ENCODE measurements at places on chromosomes 7 and 10. TPM values are rescaled to one million over a fixed set of nuclear protein-coding genes. Genes with fewer than 3 reads are reported as not detected.

Gene ANK3
- total RNA-seq: 62.3 TPM

GRCh38 chr10:78458983-78459638 lies 425.4 kb downstream of the RPS24 start:
- no peak for DNase-seq

Gene SNCG
- total RNA-seq: 19.9 TPM

Gene FOXI2
- total RNA-seq: 1.7 TPM

- DNase-seq: no peak
Measured at GRCh38 chr7:117875566-117875965, 2.3 kb upstream of the CTTNBP2 start.

GRCh38 chr10:97810446-97810845 lies 38.6 kb upstream of the SFRP5 start:
- DNase-seq: no peak

DNA sequence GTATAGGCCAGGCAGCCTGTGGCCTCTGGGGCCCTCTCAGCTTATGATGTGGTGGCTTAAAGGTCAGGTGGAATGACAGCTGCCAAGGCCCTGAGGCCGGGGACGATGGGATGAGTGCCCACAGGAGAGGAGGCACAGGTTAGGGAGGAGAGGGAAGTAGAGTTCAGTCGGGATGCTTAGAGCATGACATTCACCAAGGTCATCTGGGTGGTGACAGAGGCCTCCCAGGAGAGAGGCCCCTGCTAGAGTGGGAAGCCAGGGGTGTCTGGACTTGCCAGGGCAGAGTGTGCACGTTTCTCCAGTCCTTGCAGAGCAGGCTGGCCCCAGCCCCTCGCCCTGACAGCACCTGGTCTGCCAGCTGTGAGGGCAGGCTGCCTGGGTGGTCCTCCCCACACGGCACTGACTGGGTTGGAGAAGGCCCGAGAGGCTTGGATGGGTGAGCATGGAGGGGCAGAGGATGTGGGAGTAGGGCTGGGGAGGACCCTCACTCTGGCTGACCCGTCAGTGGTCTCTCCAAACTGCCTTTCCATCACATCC lies 1.5 kb downstream of the CALHM1 start:
- DNase-seq: no peak

Gene CLCN1
- total RNA-seq: not detected

- no peak for DNase-seq
Measured at GRCh38 chr10:37124532-37124931, 866 bp upstream of the ANKRD30A start.

- DNase-seq: no peak
Measured at GRCh38 chr7:32588657-32589056, 93.4 kb downstream of the AVL9 start.

Gene AGAP5
- 12.7 TPM for total RNA-seq

Gene UNC5B
- total RNA-seq: 16.5 TPM

Gene CEP55
- total RNA-seq: 3.3 TPM

GRCh38 chr7:131325179-131325840 lies 2.4 kb upstream of the MKLN1 start:
- DNase-seq: no peak

Gene GIMAP4
- total RNA-seq: 214 TPM

DNA sequence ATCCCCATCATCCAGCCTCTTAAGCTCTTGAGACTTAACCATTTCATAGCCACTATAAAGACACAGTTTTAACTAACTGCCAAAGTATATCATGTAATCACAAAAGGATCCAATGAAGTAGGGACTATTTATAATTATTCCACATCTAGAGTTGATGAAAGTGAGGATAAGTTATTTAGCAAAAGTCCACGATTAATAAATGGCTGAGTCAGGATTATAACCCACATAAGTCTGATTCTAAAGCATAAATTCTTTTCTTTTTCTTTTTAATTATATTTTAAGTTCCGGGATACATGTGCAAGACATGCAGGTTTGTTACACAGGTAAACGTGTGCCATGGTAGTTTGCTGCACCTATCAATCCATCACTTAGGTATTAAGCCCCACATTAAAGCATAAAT lies 166.1 kb downstream of the PPP1R3A start:
- DNase-seq: no peak

Gene PDE6C
- total RNA-seq: not detected

Gene IQUB
- total RNA-seq: 0.68 TPM

- DNase-seq: no peak
Measured at GRCh38 chr10:62000726-62001125, 99.2 kb downstream of the ARID5B start.

Gene MYOZ1
- total RNA-seq: not detected

DNA sequence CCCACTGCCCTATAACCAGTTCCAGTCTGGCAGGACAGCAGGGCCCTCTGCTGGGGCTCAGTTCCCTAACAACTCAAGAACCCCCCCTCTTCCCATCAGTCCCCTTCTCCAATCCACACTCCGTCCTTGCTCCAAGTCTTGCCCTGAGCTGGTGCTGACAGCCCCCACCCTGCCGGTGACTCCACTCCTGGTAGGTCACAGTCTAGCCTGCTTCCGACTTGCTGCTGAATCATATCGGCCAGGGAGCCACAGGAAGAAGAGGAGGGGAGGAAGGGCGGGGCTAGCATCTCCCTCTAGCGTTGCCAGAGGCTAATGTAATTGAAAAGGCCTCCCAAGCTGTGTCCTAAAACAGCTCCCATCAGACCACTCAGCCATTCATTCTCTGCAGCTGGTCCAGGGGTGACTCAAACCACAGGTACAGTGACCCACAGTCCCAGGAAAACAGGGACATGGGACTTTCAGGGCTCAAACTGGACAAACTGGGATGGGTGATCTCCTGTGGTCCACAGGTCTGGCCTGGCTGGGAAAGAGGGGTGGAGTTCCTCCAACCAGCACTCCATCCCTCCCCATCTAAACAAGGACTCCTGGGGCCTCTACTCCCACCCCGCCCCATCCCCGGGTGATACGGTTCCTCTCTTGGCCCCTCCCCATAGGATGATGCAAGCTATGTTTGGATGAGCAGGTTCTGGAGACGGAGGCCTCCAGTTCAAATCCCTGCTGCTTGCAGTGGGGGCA lies 158.8 kb downstream of the SH3PXD2A start:
- peak; percentile 81 for DNase-seq

Data from spleen (tissue), 13 donors.